ENCODE measurements at places on chromosomes 3 and 15. TPM values are rescaled to one million over a fixed set of nuclear protein-coding genes. Genes with fewer than 3 reads are reported as not detected.
A peak's percentile ranks its signal among the peaks of the same experiment; 100 is the strongest.

The ZIC4 gene
- not detected for total RNA-seq

The ABI3BP gene
- total RNA-seq, result 160 TPM

DNA sequence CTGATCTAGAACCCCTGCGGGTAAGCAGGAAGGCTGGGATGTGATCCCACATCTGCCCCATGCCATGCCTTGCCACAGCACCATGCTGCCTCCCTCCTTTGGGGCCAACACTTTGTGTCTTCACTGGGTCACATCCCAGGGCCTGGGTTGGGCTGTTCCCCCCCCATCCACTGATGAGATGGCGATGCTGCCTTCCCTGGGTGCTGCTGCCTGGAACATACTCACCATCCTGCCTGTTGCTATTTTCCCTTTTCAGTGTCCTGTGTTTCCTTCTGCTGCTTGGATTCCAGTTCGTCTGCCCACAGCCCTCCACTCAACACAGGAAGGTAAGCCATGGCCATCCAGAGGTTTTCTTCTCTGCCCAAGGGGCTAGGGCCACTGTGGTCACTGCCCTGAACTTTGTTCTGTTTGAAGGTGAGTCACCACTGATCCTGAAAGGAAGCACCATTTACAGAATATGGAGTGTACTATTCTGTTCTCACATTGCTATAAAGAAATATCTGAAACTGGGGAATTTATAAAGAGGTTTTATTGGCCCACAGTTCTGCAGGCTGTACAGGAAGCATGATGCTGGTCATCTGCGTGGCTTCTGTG lies 39.4 kb downstream of the THSD4 start:
- no peak overlapping the region for H3K27ac ChIP-seq
- H3K36me3 ChIP-seq, result no peaks in the 10 kb centered on the region
- DNase-seq, result no peak

GRCh38 chr3:172750069-172750367 lies 508 bp upstream of the ECT2 start:
- H3K27me3 ChIP-seq, result no peaks in the 10 kb centered on the region
- DNase-seq, result no peak
- peak overlapping the region; percentile 57 for H3K27ac ChIP-seq

DNA sequence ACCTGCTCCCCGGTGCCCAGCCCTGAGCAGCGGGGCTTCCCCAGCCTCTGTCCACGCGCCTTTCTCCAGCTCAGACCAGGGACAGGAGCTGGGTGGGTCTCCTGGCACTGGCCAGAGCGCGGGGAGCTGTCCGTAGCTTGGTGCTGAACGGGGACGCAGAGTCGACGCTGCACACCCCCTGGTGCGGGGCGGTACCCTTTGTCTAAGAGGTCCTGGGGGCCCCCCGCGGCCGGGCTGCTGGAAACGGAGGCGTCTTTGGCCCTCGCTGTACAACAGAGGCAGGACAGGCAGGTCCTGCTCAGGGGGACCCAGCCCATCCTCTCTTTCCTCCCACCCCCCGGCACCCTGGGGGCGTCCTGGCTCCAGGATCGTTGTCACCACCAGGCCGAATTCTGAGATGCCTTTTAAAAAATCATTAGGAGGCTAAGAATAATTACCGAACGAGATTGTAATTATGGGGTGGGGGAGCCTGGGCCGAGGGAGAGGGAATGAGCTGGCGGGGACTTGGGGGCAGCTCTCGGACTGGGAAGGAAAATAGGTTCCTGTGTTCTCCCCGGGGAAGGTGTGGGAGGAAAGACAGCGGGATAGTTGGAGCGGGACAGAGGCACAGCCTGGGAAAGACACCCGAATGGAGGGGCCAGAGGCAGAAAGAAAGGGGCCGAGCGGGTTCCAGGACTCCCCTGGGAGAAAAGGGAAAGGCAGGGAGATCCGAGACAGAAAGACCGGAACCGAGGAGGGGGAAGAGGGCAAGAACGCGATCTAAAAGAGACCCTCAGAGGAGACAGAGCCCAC lies 4.1 kb upstream of the SKOR1 start:
- H3K4me3 ChIP-seq, result no peak overlapping the region
- H3K27me3 ChIP-seq, result peaks cover 55% of the 10 kb centered on the region
- no peak overlapping the region for H3K27ac ChIP-seq
- no peaks in the 10 kb centered on the region for H3K36me3 ChIP-seq

GRCh38 chr15:69577397-69577796 lies 124.8 kb downstream of the RPLP1 start:
- no peak overlapping the region for H3K4me3 ChIP-seq
- no peaks in the 10 kb centered on the region for H3K27me3 ChIP-seq
- H3K36me3 ChIP-seq, result no peaks in the 10 kb centered on the region
- DNase-seq, result no peak
- H3K4me1 ChIP-seq, result no peaks in the 10 kb centered on the region

DNA sequence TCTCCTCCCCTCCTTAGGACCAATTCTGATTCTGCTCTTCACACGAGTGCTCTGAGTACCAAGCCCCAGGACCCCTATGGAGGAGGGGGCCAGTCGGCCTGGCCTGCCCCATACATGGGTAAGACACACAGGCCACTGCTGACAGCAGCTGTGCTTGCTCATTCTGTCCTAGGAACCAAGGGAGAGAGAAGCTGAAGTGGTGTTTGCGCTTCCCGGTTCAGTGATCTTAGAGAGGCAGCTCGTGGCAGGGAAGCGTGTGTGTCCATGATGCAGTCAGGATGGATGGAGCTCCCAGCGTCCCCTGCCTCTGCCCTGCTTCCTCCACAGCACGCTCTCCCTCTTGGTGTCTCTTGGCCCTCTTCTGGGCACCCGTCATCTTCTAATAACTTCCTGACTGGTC lies 77.6 kb downstream of the CRTC3 start:
- no peak overlapping the region for H3K27ac ChIP-seq
- peak; percentile 22 for DNase-seq
- no peaks in the 10 kb centered on the region for H3K4me1 ChIP-seq
- H3K27me3 ChIP-seq, result no peaks in the 10 kb centered on the region

DNA sequence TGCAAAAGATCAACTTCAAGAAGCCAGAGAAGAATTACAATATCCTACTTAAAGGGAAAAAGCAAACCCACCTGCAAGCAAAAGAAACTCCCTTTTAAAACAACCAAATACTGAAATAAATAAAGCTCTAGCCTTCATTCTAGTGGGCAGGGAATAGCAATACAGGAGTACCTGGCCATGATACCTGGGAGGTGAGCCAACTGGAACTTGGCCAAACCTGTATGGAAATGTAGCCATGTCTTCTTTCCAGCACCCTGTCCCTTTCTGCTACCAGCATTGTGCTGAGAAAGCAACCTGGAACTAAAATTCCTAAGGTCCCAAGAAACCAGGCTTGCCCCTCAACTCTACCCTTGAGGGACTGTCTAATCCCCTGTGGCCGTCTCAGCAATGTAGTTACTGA lies 530.0 kb downstream of the EPHB1 start:
- no peaks in the 10 kb centered on the region for H3K4me1 ChIP-seq
- no peak overlapping the region for H3K4me3 ChIP-seq
- DNase-seq, result peak; percentile 29
- H3K27me3 ChIP-seq, result no peaks in the 10 kb centered on the region
- H3K36me3 ChIP-seq, result no peaks in the 10 kb centered on the region

DNA sequence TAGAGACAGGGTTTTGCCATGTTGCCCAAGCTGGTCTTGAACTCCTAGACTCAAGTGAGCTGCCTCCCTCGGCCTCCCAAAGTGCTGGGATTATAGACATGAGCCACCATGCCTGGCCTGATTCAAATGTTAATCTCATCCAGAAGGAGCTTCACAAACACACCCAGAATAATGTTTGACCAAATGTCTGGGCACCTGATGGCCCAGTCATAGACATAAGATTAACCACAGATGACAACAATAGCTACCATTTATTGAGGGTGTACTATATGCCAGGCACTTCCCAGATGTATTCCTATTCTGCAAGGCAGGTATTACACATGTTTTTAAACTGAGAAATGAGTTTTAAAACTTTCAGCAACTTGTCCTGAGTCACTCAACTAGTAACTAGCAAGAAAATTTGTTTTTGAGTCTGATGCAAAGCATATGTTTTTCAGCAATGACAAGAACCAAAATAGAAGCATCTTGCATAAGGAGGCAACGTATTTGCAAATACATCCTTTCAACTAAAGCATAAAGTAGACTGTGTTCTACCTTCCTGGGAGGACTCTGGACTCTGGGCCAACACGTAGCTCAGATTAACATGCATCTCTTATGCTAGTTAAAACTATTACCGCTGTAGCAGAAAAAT lies 8.1 kb upstream of the SPG21 start:
- no peaks in the 10 kb centered on the region for H3K36me3 ChIP-seq
- no peak overlapping the region for H3K27ac ChIP-seq
- DNase-seq, result no peak
- no peaks in the 10 kb centered on the region for H3K27me3 ChIP-seq

- H3K27ac ChIP-seq, result no peak overlapping the region
- no peaks in the 10 kb centered on the region for H3K27me3 ChIP-seq
- no peak for DNase-seq
- H3K36me3 ChIP-seq, result no peaks in the 10 kb centered on the region
- no peaks in the 10 kb centered on the region for H3K4me1 ChIP-seq
Measured at GRCh38 chr3:187636528-187636927, 33.7 kb downstream of the SST start.
